ENCODE measurements at places on chromosomes 7 and 10. TPM values are rescaled to one million over a fixed set of nuclear protein-coding genes. Genes with fewer than 3 reads are reported as not detected.

PVRIG gene
- total RNA-seq: 0.26 TPM

DNA sequence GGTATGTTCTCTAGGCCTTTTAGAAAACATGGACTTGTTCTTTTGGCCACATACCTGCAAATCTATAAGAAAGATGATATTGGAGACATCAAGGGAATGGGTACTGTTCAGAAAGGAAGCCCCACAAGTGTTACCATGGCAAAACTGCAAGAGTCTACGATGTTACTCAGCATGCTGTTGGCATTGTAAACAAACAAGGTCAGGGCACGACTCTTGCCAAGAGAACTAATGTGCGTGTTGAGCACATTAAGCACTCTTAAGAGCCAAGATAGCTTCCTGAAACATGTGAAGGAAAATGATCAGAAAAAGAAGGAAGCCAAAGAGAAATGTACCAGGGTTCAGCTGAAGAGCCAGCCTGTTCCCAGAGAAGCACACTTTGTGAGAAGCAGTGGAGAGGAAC lies 37.1 kb downstream of the SDK1 start:
- no peak for DNase-seq

SYT15 gene
- total RNA-seq: 1.1 TPM

- DNase-seq: no peak
Measured at GRCh38 chr10:21519941-21520436, 5.5 kb downstream of the SKIDA1 start.

- DNase-seq: no peak
Measured at GRCh38 chr7:85620936-85621685, 434.3 kb upstream of the SEMA3D start.

POLD2 gene
- 85.1 TPM for total RNA-seq

- no peak for DNase-seq
Measured at GRCh38 chr7:69341288-69341687, 257.0 kb upstream of the AUTS2 start.

DNA sequence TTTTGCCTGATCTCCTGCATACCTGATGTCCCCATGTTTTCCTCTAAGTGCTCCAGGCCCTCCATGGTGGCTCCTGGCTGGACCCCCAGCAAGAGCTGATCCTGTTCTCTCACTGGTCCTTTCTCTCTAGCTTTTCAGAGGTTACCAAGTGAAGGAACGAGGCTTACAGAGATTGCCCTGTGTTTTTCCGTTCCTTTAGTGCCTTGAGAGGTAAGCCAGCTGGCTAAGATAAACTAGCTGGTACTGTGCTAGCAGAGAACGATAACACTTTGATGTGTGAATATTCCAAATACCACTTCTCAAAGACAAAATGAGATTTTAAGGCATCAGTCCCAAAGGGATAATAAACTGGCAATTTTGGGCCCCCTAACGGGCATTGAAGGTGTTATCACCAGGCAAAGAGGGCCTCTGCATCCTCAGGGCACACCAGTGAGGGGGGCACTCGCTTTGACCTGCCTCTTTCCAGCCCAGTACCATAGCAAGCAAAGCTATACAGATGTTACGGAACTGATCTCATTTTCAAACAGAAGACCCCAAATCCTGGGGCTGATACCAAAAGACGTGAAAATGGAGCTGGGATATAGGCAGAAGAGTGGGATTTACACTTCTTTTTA lies 8.4 kb upstream of the CCNY start:
- no peak for DNase-seq

- DNase-seq: no peak
Measured at GRCh38 chr10:80159166-80159873, 26.8 kb downstream of the PLAC9 start.

GRM3 gene
- not detected for total RNA-seq

COL1A2 gene
- 50.6 TPM for total RNA-seq

DNA sequence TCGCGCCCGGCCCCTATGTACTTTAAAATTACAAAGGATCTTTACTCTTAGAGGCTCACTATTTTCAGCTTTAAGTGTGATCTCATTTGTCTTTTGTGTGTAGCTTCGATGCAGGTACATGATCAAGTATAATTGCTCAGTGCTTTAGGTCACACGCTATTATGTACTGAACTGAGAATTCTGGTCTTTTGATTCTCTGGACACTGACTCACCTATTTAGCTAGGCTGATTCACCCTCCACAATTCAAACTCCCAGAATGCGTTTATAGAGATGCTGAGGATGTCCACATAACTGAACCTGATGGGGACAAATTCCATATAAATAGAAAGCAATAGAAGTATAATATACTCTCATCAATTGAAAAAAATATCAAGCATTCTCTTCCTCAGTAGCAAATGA lies 57.8 kb downstream of the PRKCQ start:
- DNase-seq: no peak

DNA sequence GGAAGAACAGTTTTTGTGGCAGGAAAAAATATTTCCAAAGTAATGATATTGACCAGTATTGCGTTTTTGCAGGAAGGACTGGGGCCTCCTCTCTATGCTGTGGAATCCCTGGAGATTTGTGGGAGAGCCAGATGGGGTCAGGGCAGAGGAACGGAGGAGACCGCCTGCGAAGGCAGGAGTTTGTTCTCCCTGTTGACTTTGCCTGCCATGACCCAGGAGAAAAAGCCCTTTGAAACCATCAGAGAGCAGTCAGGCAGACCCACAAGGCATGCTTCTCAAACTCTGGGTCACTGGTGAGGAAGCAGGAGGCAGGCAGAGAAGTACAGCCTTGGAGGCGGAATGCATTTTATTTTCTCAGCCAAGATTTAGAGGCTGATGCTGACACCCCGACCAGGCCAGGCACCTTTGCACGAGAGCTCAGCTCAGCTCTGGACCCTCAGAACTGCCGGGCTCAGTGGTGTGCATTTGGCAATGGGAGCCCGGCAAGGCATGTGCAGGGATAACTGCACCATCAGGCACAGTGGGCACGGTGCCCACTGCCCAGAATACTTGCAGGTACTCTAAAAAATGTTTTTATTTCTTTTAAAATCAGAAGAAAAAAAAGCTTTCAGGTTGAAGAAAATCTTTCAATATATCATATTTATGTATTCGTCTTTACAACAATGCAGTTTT lies 410.4 kb downstream of the RPS24 start:
- DNase-seq: no peak

GRCh38 chr7:108351729-108352131 lies 104.5 kb downstream of the NRCAM start:
- DNase-seq: no peak

Measured in esophagus squamous epithelium (tissue), 5 donors.